Activated CD4-positive, CD25-positive, alpha-beta regulatory T cell treated with anti-CD3 and anti-CD28 coated beads, Interleukin-2, amount 50 U/mL, for 72 hours (primary cell): ENCODE measurements at places on chromosomes 13 and 19.

DNA sequence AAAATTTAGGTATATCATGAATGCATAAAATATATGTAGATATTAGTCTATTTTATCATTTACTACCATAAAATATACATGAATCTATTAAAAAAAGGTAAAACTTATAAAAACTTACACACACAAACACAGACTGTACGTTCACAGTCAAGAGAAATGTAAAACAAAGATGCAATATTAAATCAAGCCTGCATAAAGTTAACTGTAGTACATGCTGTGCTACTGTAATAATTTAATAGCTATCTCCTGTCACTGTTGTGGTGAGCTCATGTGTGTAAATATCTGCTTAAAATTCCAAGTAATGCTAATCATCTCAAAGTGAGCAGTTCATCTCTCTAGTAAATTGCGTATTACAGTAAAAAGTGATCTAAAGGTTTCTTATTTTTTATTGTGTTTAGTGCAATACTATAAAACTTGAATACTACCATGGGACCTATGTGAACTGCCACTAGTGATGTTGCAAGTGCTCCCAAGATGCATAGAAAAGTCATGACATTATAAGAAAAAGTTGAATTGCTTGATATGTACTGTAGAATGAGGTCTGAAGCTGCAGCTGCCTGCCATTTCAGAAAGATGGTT, 762 bp upstream of the ZNF233 start:
- DNase-seq = no peak

DNA sequence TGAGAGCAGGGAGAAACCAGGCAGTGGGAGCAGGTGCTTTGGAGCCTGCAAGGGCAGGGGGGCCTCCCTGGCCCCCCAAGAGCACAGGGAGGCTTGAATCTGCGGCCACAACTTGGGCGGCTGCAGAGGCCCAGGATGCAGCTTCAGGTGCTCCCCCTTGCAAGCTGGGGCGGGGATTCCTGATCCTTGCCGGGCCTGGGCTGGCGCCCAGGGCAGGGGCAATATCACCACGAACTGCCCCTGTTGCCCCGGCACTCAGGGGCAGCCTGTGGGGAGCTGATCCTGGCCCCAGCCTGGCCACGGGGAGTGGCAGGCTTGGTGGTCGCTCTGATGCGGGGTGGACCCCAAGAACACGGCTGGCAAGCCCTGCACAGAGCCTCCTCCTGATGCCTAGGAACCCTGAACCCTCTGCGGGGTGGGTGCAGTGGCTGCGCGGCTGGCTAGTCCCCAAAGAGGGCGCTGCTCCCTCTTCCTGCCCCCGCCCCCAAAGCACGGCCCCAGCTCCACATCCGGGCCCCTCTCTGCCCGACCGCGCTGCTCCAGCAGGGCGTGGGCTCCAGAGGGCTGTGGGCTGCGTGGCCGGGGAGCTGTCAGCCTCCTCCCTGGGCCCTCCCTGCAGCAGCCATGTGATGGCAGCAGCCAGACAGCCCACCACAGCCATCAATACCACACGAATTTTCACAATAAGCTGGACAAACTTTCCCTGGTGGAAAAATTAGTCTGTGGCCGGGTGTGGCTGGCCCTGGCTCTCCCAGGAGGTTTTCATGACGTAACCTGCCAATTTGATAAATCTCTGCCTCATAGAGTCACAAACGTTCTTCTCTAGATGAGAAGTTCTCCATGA, 21.0 kb downstream of the TNFSF9 start:
- DNase-seq = peak; percentile 57

- DNase-seq = no peak
These were observed 703.6 kb downstream of the SLITRK6 start for GRCh38 chr13:85095418-85096272.

DNA sequence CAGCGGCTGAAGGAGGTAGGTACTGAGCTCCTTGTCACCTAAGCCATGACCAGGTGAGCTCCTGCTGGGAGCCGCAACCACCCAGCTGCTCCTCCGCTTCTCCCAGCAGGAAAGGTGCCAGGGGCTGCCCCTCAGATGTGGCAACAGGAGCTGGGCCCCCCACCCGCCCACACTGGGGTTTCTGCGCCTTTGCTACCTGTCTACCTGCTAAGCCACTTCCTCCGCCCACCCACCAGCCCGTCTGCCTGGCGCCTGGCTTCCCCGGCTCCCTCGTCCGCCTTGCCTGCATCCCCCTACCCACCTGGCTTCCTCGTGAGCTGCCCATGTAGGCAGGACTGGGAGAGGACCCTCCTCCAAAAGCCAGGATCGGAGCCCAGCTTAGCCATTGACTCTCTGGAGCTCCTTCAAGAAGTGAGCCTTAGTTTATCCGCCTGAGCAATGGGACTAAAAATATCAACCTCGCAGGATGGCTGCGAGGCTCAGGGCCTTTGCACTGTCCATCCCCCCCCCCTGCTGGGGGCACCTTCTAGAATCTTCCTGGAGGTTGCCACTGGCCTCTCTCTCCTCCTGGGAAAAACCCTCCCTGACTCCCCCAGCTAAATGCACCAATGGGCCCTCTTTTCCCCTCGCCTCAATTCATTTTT, 55.8 kb upstream of the KLF2 start:
- DNase-seq = no peak

GRCh38 chr13:107974409-107974808, 240.9 kb downstream of the LIG4 start:
- DNase-seq = no peak

- no peak for DNase-seq
These were observed 2.6 kb downstream of the TUBA3C start for GRCh38 chr13:19178901-19179593.

- no peak for DNase-seq
These were observed 12.2 kb downstream of the RHPN2 start for GRCh38 chr19:33052352-33052972.

DNA sequence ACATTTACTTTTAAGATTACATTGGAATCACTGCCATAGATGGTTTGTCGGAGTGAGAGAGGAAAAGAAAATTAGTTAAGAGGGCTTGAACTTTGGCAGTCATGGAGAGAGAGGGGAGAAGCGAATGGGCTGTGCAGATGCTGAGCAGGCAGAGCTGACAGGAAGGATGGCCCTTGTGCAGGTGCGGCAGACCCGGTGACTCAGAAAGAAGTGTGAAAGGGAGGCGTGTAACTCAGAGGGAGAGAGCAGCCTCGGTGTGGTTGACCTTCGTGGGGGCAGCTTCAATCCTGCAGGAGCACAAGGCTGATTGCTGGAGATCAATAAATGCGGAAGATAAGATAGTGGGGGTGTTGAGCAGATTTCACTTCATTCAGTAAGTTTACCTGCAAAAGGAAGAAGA, 76.9 kb downstream of the TNFSF13B start:
- DNase-seq = no peak

DNA sequence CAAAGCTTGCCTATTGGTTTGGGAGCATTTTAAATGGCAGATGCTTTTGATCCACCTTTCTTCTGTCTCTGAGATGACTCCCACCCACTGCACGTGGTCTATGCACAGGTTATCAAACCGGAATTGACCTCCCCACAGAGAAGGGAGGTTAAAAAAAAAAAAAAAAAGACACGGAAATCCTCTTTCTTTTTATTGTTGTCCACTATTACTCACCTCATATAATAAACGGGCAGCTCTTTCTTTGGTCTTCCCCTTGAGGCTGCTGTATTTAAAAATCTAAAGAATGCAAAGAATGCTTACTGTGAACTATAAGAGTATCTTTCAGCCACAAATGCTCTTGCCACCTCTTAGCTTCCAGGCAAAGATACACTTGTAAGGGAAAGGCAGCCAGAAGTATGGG, 329.7 kb downstream of the NDFIP2 start:
- no peak for DNase-seq

GRCh38 chr13:102798581-102799425, at the start of the genes BIVM and POGLUT2:
TSS of gene BIVM (plus strand) at chr13:102799119. CDS start at chr13:102807268, 8,149 bp downstream.
TSS of gene POGLUT2 (minus strand) at chr13:102798976. CDS start at chr13:102798670, 306 bp downstream.
- peak; percentile 62 for DNase-seq

DNA sequence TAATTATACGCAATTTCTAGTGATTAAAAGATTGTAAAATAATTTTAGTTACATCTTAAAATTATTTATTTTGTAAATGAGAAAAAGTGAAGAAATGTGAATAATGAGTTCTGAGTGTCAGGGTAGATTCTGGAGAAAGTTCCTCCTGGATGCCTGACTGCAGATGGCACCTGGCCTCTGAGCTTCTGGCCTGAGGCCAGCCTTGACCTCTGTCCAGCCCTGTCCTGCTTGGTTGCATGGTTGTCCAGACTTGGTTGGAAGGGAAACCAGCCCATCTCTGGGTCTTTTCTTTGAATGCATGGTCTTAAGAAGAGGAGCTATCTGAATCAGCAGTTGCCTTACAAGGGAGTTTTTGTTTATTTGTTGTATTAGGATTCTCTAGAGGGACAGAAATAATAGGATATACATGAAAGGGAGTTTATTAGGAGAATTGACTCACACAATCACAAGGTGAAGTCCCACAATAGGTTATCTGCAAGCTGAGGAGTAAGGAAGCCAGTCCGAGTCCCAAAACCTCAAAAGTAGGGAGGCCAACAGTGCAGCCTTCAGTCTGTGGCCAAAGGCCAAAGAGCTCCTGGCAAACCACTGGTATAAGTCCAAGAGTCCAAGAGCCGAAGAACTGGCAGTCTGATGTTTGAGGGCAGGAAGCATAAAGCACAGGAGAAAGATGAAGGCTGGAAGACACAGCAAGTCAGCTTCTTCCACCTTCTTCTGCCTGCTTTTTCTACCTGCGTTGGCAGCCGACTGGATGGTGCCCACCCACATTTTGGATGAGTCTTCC, 385.8 kb downstream of the ZNF536 start:
- DNase-seq = no peak

- peak; percentile 72 for DNase-seq
These were observed 2.2 kb downstream of the FLT3LG start for GRCh38 chr19:49475995-49476880.
